ENCODE measurements at places on chromosomes 4 and X. TPM values are rescaled to one million over a fixed set of nuclear protein-coding genes. Genes with fewer than 3 reads are reported as not detected.

Gene PF4V1
- total RNA-seq, result not detected

Gene PCDH19
- total RNA-seq, result 0.17 TPM

Gene FGFBP2
- total RNA-seq, result 5.6 TPM

Gene GAGE2A
- not detected for total RNA-seq

Gene CMC4
- 6.6 TPM for total RNA-seq

Gene CXCL8
- 10.7 TPM for total RNA-seq

Gene RNF175
- not detected for total RNA-seq

Gene GPR173
- 1.3 TPM for total RNA-seq

Gene PIM2
- 14.4 TPM for total RNA-seq

Gene IQCM
- total RNA-seq, result not detected

Gene UGT2B10
- total RNA-seq, result not detected

Gene AFAP1
- 28.7 TPM for total RNA-seq

Gene GLRA2
- not detected for total RNA-seq

Gene LRIT3
- 0.14 TPM for total RNA-seq

Gene PDLIM3
- 24.4 TPM for total RNA-seq

Gene RS1
- total RNA-seq, result 4.7 TPM

Gene GAGE13
- not detected for total RNA-seq

DNA sequence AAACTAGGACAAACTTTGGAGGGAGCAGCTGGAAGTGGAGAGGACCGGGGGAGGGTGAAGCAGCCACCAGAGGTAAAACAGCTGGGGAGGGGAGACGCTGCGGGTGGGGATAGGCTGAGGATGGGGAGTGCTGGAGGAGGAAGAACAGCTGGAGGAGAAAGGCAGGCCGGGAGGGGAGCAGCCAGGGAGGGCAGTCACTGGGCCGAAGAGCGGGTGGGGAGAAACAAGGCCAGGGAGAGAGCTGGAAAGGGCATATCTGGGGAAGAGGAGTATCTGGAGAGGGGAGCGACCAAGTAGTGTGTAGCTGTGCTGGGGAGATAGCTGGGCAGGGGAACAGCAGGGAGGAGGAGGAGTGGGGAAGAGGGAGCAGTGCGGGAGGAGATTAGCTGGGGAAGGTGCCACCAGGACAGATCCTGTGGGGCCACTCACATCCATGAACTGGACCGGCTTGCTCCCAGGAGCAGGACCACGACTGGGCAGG lies 2.7 kb downstream of the SLC38A5 start:
- no peak for DNase-seq

DNA sequence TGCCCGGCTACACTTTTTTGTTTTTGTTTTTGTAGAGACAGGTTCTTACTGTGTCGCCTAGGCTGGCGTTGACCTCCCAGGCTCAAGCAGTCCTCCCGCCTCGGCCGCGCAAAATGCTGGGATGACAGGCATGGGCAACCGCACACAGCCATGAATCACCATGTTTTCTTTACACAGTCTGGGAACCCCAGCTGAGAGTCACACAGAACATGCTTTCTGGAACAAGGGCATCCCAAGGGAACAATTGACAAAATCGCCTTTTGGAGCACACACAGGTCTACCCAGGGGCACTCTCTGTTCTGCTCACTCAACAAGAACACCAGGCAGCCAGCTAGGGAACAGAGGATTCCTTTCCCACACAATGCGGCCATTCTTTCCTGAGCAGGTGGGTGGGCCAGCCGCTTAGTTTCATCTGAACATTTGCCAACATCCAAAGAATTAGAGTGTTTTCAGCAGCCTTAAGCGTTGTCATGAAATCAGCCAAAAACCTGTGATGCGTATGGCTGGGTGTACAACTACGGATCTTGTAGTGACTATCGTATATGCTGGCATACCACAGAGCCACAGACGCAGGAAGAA lies 15.7 kb downstream of the PRKX start:
- no peak for DNase-seq

GRCh38 chr4:153294631-153295030 lies 49.9 kb upstream of the MND1 start:
- no peak for DNase-seq

GRCh38 chr4:150265806-150266205 lies 187.6 kb downstream of the DCLK2 start:
- no peak for DNase-seq

GRCh38 chrX:129634541-129634940 lies 20.2 kb downstream of the APLN start:
- DNase-seq, result no peak

GRCh38 chr4:8547108-8547911 lies 32.9 kb upstream of the GPR78 start:
- peak; percentile 22 for DNase-seq

DNA sequence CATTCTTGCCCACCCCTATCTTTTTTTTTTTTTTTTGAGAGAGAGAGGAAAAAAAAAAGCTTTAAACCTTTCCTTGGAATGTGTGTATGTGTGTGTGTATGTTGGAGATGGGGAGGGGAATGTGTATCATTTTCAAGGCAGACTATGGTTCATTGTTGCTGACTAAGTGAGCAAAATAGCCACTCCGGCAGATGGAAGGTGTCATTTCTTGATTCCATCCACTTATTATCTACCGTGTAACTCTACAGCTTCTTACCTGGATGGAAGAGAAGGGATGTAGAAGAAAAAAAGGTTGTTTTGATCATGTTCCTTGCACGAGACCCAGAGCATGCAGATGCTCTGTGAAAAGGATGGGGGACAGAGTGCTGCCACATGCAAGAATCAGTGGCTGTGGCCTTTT lies 5.9 kb upstream of the GK2 start:
- DNase-seq, result no peak

DNA sequence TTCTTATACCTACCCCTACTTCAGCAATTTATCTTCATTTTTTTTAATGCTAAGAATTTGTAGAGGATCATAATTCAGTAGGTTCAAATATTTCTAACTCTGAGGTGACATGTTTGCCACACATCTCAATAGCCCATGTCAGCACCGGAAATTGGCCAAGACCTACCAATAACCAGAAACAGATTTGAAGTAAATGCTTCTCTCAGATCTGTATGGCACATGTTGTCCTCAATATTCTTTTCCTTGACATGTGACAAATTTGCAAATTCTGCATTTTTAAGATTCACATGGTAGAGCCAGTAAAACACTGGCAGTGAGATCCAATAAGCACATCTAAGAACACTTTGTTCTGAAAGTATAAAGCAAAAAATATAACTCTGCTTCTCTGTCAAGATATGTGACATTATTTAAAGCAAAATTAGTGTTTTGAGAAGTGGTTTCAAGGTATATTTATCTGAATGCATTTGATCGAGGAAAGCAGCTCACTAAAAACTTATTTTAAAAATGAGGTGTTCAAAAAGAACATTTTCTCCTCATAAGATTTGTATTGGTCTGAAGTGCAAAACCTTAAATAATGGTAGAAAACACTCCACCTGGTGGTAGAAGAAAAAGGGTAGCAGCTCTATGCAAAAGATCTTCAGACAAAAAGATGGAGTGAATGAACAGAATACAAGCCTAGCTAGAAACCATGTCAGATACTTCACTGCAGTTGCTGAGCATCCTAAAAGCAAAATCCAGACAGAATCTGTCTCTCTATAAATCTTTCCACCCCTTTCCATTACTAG lies 513.8 kb upstream of the FAM241A start:
- no peak for DNase-seq

GRCh38 chr4:45079616-45080015 lies 353.3 kb upstream of the GNPDA2 start:
- DNase-seq, result no peak

DNA sequence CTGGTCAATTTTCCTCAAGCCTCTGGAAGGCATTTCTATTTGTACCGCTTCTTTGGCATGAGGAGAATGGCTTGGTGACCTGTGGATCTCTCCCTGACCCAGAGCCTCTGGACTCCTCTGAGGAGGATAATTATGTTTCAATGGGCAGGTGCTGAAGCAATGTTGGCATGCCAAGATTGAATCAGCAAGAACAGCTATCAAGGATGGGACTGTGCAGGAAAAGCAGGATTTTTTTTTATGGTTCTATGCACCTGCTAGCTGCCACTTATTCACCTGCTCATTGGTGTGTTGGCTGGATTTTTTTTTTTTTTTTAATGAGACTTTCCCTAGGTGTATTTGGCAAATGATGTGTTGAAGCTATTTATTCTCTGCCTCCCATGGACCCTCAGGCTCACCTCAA lies 821.2 kb downstream of the RPA4 start:
- no peak for DNase-seq

GRCh38 chr4:28211676-28212470 lies 1351.2 kb downstream of the STIM2 start:
- DNase-seq, result no peak

DNA sequence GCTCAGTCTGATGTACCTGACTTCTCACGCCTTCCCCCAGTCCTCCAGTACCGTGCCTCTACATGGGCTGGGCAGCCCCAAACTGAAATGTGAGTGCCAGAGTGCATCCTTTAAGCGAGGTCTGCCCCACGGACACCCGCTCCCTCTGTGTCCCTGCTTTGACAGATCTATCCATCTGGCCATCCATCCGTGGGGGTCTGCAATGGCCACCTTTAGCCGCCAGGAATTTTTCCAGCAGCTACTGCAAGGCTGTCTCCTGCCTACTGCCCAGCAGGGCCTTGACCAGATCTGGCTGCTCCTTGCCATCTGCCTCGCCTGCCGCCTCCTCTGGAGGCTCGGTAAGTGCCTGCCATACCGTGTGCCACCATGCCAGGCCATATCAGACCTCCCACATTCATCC lies 827 bp downstream of the PORCN start:
- DNase-seq, result no peak

DNA sequence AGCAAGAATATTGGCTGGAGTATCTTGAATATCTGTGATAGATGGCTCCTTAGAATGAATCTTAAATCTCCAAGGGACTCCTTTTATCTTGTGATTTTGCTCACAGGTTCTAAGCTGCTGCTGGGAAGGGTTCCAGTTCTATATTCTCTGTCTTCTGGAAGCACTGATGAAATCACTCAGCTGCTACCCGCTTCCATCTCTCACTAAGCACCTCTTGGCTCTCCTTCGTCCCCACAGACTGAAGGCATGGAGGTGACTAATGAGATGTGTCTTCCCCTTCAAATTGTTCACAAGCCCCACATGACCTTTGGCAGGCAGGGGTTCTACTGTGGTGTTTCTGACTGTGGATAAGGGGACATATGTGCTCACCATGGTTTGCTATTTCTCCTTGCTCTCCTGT lies 75.9 kb downstream of the C4orf51 start:
- no peak for DNase-seq

- no peak for DNase-seq
Observed at GRCh38 chr4:27055221-27055760, 194.7 kb downstream of the STIM2 start.

DNA sequence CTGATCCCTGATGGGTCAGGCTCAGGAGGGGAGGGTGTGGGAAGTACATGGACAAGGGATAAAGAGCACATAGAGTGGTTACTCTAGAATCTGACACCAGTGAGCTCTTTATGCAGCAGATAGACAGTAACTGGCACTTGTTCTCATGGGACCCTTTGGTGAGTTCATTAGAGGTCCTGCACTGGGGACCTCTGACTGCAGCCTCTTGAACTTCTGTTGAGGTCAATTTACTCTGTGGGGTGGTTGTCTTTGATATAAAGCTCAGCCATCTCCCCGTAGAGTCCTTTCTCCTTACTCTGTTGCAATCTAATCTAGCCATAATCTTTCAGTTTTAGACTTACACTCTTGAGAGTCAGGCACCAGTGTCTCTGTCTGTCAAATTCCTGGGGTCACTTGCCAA lies 222.4 kb downstream of the GPAT3 start:
- no peak for DNase-seq

GRCh38 chr4:184790826-184791225 lies 34.9 kb downstream of the ACSL1 start:
- no peak for DNase-seq

GRCh38 chr4:970046-970745 lies 3.2 kb downstream of the DGKQ start:
- no peak for DNase-seq

DNA sequence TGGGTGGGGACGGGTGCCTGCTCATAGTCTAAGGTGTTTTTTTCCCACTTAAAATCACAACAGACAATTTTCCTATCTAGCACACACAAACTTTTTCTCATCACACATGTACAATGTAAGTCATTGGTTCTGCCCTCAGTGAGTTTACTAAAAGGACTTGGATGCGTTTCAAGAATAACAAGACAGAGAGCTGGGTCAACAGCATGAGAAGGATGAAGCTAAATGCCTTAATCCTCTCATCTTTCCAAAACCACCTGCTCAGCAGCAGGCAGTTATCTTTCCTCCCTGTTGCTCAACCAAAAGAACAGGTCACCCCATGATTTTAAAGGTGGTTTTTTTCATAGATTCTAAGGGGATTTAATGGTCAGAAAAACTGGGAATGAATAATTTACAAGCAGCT lies 40.1 kb downstream of the OFD1 start:
- DNase-seq, result no peak

DNA sequence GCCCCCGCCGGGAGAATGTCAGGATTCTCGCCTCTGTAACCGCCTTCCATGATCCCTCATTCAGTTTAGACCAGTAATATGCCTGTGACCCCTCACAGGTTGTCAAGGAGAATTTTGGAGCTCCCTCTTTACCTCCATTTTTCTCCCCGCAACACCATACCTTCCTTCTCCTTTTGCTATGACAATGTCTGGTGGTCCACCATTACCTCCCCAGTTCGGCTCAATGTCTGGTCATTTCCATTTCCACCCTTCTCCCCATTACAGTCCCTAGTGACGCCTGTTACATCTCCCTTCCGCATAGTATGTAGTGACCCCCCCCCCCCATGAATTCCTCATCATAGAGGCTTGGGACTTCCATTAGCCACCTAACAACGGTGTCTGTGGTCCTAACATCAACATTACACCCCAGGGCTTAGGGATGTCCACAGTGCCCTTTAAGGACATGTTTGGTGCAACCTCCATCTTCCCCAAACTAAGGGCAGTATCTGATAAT lies 700 bp downstream of the ARAF start:
- DNase-seq, result no peak

DNA sequence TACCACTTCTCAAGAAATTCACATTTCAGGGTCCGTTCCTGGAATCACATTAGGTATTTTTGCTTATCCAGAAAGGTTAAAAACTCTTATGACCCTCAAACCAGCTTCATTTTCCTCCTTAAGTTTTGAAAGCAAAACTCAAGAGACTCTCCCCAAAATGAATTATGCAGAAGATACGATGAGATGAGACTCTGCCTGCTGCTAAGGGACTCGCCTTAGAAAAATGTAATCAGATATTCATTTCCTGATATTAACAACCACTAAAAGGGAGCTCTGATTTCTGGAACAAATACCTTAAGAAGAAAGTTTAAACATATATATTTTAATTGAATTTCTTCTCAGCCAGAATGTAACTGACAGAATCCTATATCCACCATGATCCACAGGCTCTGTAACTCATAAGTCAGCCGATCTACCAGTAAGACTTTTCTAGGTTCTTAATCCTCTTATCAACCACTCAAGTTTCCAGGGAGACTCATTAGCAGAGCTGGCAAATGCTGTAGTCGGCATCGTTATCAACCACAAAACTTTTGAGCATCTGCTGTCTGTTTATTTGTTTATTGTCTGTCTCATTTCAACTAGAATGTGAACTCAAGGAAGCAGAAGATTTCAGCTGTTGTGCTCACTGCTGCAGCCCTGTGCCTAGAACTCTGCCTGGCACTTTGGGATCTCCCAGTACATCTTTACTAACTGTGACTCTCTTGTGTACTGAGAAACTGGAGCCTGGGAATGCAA lies 112.5 kb downstream of the LDB2 start:
- DNase-seq, result no peak

GRCh38 chrX:154334496-154334895 lies 38.9 kb downstream of the TKTL1 start:
- DNase-seq, result no peak
